Fibroblast of skin of left biceps (primary cell): ENCODE measurements at places on chromosomes 16 and 17.

DNA sequence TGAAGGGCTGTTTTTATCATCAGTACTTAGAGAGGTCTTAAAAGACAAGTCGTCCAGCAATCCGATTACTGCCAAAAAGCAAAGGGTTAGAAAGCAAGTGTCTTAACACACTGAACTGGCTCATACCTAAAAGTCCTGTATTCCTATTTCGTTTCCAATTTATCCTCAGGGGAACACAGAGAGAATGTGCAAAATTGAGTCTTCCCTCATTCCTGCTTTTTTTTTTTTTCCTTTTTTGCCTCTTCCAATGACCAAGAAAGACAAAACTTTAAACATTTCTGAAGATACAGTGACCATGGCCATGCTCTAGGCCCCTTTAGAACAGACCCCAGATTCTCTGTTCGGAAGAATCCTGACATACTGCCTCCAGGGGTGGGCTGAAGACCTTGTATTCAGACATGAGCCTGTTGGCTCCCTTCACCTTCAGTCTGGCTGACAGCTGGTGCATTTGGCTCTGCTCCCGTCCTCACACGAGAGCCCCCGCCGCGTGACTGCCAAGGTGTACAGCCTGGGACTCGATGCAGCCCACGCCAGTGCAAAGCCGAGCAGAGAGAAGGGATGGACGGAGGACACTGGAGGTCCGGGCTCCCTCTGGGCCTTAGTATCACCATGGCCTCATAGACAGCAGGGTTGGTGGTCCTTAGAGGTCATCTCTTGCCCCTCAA, 47.0 kb downstream of the COTL1 start:
- DNase-seq: no peak

- no peak for DNase-seq
Measured at GRCh38 chr16:67177743-67178699, 5.7 kb downstream of the MATCAP1 start.

GRCh38 chr16:726438-727290, at the start of the genes CCDC78 and HAGHL:
Gene CCDC78, minus strand, starts transcription at chr16:726443. Its CDS starts 76 bp downstream, at chr16:726367.
Gene HAGHL, plus strand, starts transcription at chr16:727106. Its CDS starts 404 bp downstream, at chr16:727510.
- no peak for DNase-seq

- DNase-seq: no peak
Measured at GRCh38 chr16:57151369-57151768, 34.5 kb downstream of the PSME3IP1 start.

GRCh38 chr16:88014252-88014781, 63.1 kb downstream of the BANP start:
- DNase-seq: no peak

- DNase-seq: no peak
Measured at GRCh38 chr17:58263773-58264172, 17.0 kb downstream of the MPO start.
